ENCODE measurements at places on chromosomes 6 and 20.

GRCh38 chr6:99184696-99185095 lies 164.8 kb downstream of the FAXC start:
- no peak for DNase-seq

GRCh38 chr6:27279513-27280063 lies 32.1 kb downstream of the PRSS16 start:
- no peak for DNase-seq

DNA sequence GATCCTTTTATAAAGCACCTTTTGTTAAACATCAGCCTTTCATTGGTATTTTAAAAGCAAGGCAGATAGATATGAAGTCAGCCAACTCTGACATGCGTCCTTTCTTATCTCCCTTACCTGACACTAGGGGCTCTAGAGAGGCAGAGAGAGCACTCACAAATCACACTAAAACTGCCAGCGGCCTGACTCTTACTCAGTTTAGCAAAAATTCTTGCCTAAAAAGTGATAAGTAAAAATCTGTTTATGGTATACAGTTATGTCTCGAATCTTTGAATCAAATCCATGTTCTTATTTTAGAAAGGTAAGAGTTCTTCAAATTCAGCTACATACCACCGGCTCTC lies 10.4 kb upstream of the TDRD6 start:
- DNase-seq, result no peak

DNA sequence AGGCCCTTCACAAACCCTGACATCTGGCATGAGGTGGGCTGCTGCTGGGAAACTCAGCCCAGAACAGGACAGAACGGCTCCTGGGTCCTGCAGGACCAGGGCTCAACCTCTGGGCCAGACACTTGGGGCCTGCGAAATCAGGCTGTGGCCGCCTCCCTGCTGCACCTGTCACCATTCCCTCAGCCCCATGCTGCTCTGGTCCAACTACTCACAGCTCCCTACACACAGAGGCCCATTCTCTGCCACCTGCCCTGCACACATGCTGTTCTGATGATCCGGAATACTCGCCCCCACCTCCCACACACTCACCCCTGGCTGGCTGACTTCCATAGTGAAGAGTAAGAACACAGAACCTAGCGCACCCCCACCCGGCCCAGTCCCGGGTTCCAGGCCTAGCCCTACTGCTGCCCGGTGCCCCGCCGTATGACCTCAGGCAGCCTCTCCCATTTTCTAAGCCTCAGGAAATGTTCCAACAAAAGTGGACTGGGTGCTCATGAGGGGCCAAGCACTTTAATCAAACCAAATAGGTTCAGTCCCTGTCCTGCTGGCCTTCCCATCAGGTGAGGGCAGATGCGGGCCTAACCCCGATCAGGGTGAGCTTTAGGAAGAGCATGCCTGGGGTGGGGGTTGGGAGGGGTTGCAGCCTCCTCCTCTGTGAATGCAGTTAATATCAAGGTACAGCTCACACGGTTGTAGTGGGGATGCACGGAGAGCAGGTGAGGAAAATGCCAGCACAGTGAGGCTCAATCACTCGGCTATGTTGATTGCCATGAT lies 3.9 kb downstream of the PEDS1 start:
- DNase-seq, result no peak

DNA sequence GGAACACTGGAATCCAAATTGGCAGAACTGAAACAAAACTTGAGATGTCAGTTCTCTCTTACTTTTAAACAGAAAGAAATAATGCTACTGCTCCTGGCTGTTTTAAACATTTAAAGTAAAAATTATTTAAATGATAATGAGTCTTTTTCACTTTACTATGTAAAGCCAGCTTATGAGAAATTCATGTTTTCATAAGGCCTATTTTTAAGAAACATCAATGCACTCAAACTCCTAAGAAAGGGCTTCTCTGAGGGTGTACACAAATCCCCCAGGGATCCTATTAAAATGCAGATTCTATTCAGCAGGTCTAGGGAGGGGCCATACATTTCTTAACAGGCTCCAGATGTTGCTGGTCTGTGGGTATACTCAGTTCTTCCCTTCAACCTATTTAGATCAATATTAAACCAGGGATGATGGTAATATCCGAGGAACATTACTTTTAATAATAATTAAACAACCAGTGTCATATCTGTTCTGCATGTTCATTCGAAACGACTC lies 2.3 kb downstream of the FERMT1 start:
- no peak for DNase-seq

DNA sequence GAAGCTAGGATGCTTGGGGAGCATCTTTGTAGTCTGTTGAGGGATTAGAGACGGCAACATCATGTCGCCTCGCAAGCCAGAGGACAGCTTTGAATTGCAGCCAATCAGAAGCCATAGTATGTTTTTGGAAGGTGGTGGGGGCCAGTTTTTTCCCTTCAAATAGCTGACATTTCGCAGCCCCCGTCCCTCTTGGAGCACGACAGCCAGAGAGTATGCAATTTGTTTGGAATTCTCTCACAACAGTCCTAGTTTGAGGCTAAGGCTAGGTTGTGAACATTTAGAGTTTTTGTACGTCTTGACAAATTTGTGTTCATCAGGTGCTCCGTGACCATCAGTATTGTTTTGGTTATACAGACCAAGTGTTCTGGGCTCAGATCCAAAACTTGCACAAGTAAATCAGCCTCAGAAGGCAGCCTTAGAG lies 83.3 kb downstream of the PLCB1 start:
- no peak for DNase-seq

- DNase-seq, result no peak
These were observed 220.7 kb downstream of the ARHGAP18 start for GRCh38 chr6:129489215-129489765.

- DNase-seq, result no peak
These were observed 44.6 kb downstream of the TAF4 start for GRCh38 chr20:62020935-62021701.

DNA sequence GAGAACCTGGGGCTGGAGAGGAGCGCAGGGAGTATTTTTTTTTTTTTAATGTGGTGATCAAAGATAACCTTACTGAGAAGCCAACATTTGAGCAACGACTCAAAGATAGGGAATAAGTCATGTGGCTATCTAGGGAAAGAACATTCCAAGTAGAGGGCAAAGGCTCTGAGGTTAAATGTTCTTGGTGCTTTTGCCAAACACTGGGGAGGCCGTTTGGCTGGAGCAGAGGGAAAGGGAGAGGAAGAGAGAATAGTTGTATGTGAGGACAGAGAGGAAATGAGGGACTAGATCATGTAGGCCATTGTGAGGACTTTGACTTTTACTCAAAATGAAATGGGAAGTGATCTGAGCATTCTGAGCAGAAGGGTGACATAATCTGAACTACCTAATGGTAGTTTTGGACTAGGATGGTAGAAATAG lies 27.8 kb downstream of the ACSS2 start:
- DNase-seq, result no peak

GRCh38 chr6:4936681-4937041 lies 67.2 kb downstream of the RPP40 start:
- no peak for DNase-seq

Data from stimulated activated CD8-positive, alpha-beta memory T cell treated with anti-CD3 and anti-CD28 coated beads, Interleukin-15, amount 100 ng/mL, for 24 hours (primary cell).